ENCODE measurements at places on chromosomes 5 and 9.

DNA sequence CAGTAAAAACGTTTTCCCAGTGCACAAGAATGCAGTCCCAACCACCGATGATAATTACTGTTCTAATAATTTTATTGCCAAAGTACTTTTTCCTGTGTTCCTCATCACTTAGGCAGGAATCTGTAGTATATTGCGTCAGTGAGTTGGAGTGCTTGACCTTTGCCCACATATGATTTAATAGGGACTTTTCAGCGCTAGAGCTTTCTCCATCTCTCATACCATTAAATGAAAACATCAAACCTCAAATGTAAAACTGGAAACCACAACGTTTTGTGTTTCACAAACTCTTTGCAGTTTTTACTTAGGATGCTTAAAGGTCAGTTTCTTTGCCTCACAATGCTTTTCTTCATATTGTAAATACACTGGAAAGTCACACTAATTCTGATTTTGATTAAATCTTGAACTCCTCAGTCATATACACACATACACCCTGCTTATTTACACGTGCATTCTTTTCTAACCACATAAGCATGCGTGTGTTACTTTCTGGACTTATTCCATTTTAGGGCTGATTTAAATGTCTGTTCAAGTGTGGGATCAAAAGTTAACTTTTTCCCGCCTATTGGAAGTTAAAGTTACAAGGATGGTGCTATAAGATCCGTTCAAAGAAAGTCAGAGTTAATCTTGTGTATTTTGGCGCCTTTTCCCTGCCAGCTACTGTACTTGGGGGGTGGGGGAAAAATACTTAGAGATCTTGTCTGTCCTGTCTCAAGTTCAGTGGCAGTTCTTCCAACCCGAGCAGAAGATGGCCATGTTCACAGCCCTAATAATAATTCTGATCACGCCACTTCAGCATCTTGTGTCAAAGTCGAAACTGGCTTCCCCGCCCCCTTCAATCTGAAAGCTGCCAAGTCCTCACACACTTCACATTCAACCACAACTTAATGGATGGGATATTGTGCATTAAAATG, 6.6 kb upstream of the NFIB start:
- peak; percentile 33 for DNase-seq

DNA sequence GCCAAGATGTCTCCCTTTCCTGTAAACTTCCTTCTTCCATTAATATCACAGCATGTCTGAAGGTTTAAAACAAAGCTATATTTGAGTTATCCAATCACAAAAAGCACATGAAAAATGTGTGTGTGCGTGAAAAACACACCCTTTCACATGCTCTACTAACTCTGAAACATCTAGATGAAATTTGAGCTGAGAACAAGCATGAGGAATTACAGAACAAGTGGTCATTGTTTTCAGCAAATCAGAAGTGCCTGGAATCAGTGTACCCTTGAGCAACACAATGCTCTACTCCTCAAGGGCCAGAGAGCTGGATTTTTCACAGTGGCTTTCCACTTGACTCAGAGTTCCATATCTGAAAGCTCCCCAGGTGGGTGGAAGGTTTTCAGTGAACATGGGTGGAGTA, 255.9 kb downstream of the PSAT1 start:
- DNase-seq = no peak

DNA sequence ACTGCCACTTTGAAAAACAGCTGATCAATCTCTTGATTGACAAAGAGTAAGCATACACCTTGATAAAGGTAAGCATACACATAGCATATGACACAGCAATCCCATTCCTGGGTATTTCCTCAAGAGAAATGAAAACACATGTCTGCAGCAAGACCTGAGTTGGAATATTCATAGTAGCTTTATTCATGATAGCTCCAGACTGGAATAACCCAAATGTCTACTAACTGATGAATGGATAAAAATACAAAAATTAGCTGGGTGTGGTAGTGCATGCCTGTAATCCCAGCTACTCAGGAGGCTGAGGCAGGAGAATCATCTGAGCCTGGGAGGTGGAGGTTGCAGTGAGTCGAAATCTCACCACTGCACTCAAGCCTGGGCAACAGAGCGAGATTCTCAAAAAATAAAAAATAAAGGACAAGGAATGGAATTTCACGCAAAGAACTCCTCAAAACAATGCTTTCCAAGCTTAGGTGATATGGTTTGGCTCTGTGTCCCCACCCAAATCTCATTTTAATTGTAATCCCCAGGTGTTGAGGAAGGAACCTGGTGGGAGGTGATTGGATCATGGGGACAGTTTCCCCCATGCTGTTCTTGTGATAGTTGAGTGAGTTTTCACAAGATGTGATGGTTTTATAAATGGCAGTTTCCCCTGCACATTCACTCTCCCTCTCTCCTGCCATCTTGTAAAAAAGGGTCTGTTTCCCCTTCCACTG, 41.1 kb upstream of the LHFPL2 start:
- no peak for DNase-seq

DNA sequence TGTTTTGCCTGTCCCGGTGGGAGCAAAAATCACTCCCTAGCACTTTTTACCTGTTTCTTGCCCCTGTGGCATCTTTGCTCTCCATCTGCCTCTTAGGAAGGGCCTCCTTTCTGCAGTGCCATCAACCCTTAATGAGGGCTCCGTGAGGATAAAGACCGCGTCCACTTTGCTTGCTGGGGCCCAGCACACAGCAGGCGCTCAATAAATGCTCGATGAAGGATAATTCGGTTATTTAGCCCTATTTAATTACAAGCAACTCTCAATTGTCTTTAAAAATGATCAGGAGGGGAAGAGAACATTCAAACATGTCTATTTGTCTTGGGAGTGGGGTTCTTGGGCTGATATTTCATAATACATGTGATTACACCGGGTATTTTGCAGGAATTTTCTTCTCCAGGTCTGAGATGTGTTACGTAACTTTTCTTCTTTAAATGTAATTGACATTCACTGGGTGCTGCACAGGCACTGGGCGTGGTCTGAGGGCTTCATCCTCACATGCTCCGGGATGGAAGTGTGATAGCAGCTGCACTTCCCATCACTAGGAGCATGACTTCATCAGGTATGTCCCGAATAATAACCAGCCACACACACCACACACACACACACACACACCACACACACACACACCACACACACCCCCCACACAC, 19.8 kb upstream of the NTNG2 start:
- DNase-seq = no peak

- no peak for DNase-seq
Observed at GRCh38 chr5:132493821-132494220, 3.2 kb upstream of the IRF1 start.

- peak; percentile 5 for DNase-seq
Observed at GRCh38 chr9:107284636-107285035, 1.6 kb downstream of the RAD23B start.

DNA sequence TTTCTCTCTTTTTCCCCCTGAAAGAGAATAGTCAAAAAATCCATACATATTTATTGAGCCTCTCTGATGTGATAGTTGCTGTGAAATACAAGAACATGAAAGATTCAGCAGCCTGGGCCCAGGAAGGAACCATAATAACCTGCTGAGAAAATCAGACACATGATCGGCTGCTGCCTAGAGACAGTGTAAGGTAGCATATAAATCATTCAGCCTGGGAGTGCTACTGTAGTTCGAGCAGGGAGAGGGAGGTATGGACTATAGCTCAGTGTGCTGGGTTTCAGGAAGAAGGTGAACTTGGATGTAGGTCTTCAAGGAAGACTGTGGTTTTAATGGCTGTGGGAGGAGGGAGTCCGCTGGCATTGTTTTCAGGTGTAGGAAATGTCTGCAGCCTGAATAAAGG, 469.1 kb downstream of the RAB3C start:
- DNase-seq = peak; percentile 10

- no peak for DNase-seq
Observed at GRCh38 chr5:124297826-124298225, 448.6 kb downstream of the ZNF608 start.

- no peak for DNase-seq
Observed at GRCh38 chr9:99851500-99851822, 29.8 kb downstream of the NR4A3 start.

GRCh38 chr9:119477197-119477596, 108.0 kb upstream of the BRINP1 start:
- DNase-seq = no peak

DNA sequence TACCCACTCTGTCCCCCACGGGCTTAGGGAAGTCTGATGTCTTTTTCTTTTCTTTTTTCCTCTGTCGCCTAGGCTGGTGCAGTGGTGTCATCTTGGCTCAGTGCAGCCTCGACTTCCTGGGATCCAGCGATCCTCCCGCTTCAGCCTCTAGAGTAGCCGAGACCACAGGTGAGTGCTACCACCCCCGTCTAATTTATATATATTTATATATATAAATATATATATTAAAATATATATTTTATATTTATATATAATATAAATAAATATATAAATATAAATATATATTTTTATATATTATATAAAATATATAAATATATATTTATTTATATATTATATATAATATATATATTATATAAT, 3.3 kb upstream of the ANXA2R start:
- DNase-seq = no peak

DNA sequence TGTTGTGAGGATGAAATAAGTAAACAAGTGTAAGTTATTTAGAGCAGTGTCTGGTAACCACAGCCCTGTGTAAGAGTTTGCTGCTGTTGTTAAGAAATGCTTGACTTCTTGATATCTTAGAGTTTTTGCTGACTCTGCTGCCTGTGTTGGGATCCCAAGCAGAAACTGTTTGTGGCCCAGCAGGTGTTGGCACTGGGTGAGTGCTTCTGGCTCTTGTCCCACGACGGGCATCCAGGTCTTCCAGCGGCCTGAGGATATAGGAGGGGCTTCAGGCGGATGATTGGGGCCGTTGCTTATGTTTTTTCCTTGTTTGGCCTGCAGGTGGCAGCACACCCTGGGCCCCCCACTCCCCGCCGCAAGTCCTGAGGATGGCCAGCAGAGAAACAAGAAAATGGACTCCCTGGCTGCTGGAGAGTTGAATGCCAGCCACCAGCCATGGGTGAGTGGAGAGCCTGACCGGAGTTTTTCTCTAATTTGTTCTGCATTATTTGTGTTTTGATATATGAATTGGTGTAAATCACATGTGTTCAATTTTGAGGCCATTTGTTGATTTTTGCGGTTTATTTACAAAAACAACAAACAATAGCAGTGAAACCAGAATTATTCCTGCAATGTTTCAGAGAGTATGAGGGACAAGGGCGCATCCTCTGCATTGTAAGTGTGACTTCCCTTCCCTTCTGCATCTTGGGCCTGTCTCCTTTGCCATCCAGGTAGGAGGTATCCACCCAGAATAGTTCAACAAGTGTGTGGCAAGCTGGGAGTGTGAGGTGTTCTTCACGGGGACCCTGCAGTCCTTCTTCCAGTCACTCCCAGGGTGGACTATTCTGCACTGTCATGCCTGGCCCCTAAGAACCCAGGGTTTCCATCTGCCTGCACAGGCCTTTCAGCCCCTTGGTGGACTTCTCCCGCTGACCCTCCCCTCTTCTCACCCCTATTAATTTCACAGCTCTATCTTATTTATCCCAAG, 50.3 kb downstream of the SLC22A5 start:
- DNase-seq = peak; percentile 80

GRCh38 chr5:177982072-177982727, 13.8 kb downstream of the PROP1 start:
- no peak for DNase-seq

- DNase-seq = no peak
Observed at GRCh38 chr9:12739014-12739652, 35.7 kb upstream of the LURAP1L start.

DNA sequence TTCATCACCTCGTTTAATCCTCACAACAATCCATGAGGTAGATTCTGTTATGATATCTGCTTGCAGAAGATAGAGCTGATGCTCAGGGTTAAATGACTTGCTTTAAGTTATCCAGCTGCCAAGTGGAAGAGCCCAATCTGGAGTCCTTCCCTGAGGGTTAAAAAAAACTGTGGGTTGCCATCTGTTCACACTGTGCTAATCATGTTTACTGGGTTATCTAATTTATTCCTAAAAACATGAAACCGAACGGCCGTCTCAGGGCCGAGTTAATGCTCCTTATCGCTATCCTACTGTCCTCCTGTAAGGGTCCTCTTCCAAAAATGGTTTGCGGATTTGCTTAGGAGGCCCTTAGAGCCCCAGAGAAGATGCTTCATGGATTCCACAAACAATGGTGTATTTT, 153.3 kb downstream of the YIPF5 start:
- no peak for DNase-seq

GRCh38 chr5:149040421-149040820, 22.4 kb downstream of the SH3TC2 start:
- no peak for DNase-seq

GRCh38 chr9:129838707-129839259, 3.5 kb downstream of the USP20 start:
- no peak for DNase-seq

- DNase-seq = no peak
Observed at GRCh38 chr9:37963936-37964739, 60.2 kb upstream of the SLC25A51 start.

- no peak for DNase-seq
Observed at GRCh38 chr9:98412101-98412842, 156.8 kb upstream of the TBC1D2 start.

GRCh38 chr5:138698713-138699112, 54.5 kb upstream of the CTNNA1 start:
- no peak for DNase-seq

GRCh38 chr9:107481035-107481434, 8.5 kb downstream of the KLF4 start:
- DNase-seq = no peak

DNA sequence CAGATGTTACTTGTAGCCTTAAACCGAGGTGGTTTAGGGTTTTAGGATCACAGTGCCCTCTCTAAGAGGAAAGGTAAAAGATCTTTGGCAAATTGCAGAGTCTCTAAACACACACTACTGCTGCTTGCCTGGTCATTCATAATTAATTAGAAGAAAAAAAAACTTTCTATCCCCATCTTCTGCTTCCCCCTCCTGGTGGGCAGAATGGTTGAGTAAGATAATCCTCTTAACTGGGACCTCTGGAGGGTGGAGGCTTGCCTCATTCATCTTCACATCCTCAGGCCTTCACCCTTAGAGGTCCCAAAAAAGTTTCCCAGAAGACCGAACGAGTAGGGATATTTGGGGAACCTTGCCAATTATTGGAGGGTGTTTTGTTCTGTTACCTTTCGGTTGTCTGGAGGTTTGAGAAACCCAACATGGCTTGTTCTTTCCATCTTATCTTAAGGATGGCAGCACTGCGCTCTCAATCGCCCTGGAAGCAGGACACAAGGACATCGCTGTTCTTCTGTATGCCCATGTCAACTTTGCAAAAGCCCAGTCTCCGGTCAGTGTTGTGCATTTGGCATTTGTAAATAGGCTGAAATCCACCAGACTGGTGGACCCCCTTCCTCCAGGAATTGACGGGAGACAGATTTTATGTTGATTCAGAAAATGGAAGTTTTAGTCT, 97.3 kb upstream of the DMRT1 start:
- DNase-seq = no peak

DNA sequence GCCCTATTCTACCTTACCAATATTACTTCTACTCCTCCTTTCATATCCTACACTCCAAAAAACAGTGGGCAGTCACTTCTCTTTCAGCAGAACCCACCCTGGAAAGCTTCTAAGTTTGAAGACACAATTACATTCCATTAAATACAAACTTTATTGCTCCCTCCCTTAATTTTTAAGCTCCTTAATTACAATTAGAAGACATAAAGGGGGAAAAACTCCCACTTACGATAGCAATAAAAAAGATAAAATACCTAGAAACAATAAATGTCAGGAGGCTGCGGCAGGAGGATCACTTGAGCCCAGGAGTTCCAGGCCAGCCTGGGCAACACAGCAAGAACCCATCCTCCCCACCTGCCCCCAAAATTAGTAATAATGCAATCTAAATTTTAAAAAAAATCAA, 9.6 kb downstream of the RNF145 start:
- no peak for DNase-seq

- DNase-seq = no peak
Observed at GRCh38 chr9:97441729-97442128, 29.8 kb downstream of the TDRD7 start.

- DNase-seq = no peak
Observed at GRCh38 chr5:53884417-53884816, 324.0 kb downstream of the NDUFS4 start.

Data from NCI-H2227 treated with DMSO at 0.1 percent for 48 hours (cell line).